IMR-90 (cell line): ENCODE measurements at places on chromosomes 1 and 21. TPM values are rescaled to one million over a fixed set of nuclear protein-coding genes. Genes with fewer than 3 reads are reported as not detected.

- DNase-seq = no peak
Measured at GRCh38 chr21:18488252-18488651, 84.7 kb upstream of the TMPRSS15 start.

DNA sequence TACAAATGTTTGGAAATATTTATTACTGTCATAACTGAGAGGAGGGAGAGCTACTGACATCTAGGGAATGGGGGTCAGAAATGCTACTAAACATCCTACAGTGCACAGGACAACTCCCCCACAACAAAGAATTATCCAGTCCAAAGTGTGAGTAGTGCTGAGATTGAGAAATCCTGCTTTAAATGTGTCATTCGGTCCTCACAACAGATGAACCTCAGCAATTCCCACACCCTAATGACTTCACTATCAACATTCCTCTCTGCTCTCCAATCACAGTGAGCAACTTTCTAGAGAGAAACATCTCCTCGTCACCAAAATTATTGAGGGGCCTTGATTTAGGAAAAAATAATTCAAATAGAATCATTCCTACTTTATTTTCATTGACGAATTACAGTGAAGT lies 18.0 kb downstream of the OMA1 start:
- DNase-seq = peak; percentile 78

GRCh38 chr1:228837817-228838716 lies 102.8 kb downstream of the RHOU start:
- peak; percentile 93 for DNase-seq

GRCh38 chr1:41399145-41399795 lies 38.0 kb downstream of the FOXO6 start:
- no peak for DNase-seq

- no peak for DNase-seq
Measured at GRCh38 chr1:185467122-185467521, 150.1 kb upstream of the IVNS1ABP start.

GRCh38 chr1:200046115-200046514 lies 18.6 kb downstream of the NR5A2 start:
- DNase-seq = no peak

- no peak for DNase-seq
Measured at GRCh38 chr1:75471252-75471651, 139.7 kb downstream of the SLC44A5 start.

GRCh38 chr1:116586741-116587143 lies 15.9 kb upstream of the CD58 start:
- DNase-seq = no peak

DNA sequence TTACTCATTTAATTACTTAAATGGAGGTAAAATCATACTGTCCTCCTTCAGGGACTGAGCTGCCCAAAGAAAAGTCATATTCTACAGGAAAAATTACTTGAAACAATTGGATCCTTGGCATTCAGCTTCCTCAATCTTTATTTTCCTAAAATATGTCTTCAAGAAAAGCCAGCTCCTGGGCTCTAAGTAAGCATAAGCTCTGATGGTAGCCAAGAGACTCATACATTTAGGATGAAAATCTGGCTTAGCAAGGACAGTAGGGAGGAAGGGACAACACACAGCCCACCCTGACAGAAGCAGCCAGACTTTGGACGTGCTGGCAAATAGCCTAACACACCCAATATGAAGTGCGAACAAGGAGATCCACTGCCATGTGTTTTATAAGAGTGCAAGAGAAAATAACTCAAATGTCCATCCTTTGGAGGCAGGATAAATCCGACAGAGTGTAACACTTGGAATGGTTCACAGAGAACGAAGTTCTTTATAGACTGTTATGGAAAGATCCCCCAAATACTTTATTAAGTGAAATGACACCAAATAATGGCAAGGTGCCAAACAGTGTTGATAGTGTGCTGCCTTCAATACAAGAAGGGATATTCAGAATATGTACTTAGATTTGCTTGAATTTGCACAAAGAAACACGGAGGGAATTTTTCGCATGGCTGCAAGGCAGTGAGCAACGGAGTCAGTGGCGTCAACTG lies 14.1 kb downstream of the CAPN8 start:
- no peak for DNase-seq

The MNDA gene
- polyA plus RNA-seq = not detected in 2 replicates

The RIPK4 gene
- 0.03 TPM in 1 of 2 replicates, not detected in the other for polyA plus RNA-seq

The FMO3 gene
- 0.04 and 0.10 TPM in 2 replicates for polyA plus RNA-seq

The AADACL4 gene
- polyA plus RNA-seq = not detected in 2 replicates

The CTSS gene
- 0.47 and 0.48 TPM in 2 replicates for polyA plus RNA-seq
